ENCODE measurements at places on chromosomes 2 and 18. TPM values are rescaled to one million over a fixed set of nuclear protein-coding genes. Genes with fewer than 3 reads are reported as not detected.
A peak's percentile ranks its signal among the peaks of the same experiment; 100 is the strongest.

POMC gene
- total RNA-seq = 0.39 TPM

VWC2L gene
- total RNA-seq = not detected

B3GNT2 gene
- 27.8 TPM for total RNA-seq

SRD5A2 gene
- not detected for total RNA-seq

GRCh38 chr18:58223717-58224424, 179.8 kb downstream of the NEDD4L start:
- DNase-seq = peak; percentile 90

DNA sequence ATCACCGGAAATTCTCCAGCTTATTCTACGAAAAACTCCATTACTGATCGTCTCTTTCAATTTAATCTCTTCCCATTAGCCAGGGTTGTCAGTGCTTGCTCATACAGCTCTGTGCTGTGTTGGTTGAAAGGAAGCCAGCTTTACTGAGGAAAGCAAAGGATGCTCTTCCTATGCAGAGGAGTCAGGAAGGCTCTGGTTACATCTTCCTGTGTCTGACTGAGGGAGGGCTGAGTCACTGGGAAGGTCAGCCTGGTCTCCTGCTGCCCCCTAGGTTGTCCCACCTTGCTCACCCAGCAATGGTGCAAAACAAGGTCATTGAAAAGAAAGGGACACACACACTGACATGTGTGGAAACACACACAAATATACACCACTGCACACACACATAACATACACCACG, 975.6 kb downstream of the DCDC2C start:
- DNase-seq = no peak

DNA sequence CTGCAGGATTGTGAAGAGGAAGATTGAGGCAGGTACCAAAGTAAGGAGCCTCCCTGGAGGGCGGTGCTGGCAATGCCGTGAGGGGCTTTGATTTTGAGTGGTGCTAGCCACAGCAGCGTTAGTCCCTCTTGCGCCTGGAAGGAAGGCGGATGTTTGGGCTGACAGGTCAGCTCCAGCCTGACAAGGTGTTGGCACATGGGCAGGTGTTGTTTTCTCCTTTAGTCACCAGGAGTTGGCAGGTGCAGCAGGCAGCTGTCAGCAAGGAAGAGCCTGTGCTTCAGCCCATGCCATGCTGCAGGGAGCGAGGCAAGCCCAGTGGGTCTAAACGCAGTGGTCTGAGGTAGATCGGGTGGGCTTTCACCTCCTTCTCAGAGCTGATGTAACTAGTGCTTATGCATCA, 8.5 kb downstream of the SEC11C start:
- no peak for DNase-seq

DNA sequence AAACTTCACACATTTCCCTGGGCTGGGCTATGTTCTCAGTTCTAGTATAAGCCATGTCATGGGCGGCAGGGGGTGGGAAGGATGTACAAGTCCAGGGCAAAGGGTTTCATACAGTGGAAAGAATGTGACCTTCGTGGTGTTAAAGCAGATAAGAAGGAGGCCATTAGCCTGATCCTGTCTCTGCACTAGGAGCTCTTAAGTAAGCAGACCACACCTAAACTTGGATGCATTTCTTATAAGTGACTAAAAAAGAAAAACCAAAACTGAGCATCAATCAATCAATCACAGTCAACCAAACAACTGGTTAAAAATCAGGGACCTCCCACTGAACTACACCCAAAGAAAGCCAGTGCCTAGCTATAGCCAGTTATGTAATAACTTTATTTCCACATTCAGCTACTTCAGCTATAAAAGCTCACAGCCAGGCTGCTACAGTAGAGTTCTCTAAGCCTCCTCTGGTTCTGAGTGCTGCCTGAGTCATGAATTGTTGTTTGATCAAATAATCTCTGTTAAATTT, 46.8 kb upstream of the RIOK3 start:
- DNase-seq = no peak

- DNase-seq = no peak
These were observed 33.0 kb upstream of the ACAA2 start for GRCh38 chr18:49846361-49846662.

DNA sequence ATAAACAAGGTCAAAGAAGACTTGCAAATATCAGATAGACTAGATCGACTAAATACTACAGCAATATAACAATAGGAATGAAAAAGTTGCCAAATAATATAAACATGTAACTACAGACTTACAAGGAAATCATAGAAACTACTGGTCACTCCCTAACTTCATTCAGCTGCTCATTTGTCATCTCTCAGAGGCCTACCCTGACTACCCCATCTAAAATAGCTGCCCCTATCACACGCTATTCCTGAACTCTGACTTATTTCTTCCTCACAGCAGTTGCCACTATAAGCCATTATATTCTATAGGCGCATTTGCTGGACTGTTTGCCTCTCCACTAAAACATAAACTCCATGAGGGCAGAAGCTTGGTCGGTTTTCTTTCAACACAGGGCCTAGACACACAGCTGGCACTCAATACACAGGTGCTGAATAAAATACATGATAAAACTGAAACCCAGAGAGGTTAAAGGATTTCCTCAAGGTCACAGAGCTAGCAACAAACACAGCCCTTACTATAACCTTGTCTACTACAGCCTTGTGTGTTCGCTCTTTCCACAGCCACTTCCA, 1.8 kb downstream of the STRN start:
- peak; percentile 13 for DNase-seq

GRCh38 chr2:222566229-222566628, 89.7 kb downstream of the FARSB start:
- DNase-seq = no peak

DNA sequence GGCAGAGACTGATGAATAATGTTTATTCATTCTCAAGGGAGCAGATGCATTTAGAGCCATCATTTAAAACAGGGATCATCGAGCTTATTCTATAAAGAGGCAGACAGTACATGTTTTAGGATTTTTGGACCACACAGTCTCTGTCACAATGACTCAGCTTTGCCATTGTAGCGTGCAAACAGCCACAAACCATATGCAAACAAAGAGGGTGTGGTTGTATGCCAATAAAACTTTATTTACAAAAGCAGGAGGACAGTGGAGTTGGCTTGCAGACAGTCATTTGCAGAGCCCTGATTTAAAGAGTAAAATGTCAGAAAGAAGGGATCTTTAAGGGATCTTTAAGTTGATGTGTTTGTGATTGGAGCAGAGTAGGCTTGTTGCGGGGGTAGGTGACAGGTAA, 51.5 kb downstream of the SMIM21 start:
- DNase-seq = no peak

GRCh38 chr18:59932401-59932800, 32.6 kb downstream of the PMAIP1 start:
- DNase-seq = no peak

DNA sequence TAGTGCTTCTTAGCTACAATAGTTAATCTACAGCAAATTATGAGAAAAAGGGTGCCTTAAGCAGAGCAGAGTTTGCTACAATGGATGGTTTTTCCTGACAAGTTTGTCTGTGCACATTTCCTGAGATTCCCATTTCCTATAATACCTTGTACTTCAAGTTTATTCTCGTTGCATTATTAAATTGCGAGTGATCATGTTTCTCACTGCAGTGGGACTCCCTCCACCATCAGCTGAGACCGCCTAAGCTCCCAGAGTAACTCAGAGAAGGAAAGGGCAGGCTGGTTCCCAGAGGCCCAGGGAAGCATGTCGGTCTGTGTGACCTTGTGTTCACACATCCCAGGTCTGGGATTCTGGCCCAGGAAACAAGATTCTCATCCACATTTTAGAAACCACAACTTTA, 162.1 kb downstream of the ARL4C start:
- DNase-seq = no peak

DNA sequence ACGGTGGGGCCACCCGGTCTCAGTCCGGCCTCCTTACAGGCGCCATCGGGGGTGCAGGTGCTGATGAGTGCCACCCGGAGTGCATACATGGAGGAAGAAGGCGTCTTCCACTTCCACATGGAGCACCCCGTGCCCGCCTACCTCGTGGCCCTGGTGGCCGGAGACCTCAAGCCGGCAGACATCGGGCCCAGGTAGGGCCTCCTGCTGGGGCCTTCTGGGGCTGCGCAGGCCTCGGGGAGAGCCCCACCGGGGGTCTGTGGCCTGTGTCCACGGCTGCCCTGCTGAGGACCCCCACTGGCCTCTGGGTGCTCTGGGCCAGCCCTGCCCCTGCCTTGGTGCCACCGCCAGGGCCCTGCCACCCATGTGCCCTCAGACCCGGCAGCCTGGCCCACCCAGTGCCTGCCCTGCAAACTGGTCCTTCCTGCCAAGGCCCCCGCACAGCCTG, 4.8 kb downstream of the RNPEPL1 start:
- no peak for DNase-seq

- DNase-seq = peak; percentile 97
These were observed at the start of gene DQX1 for GRCh38 chr2:74525717-74526648. TSS of gene DQX1 (minus strand) at chr2:74526231. CDS start at chr2:74525729, 502 bp downstream.

- DNase-seq = no peak
These were observed 498.3 kb downstream of the RIT2 start for GRCh38 chr18:42617221-42617620.

DNA sequence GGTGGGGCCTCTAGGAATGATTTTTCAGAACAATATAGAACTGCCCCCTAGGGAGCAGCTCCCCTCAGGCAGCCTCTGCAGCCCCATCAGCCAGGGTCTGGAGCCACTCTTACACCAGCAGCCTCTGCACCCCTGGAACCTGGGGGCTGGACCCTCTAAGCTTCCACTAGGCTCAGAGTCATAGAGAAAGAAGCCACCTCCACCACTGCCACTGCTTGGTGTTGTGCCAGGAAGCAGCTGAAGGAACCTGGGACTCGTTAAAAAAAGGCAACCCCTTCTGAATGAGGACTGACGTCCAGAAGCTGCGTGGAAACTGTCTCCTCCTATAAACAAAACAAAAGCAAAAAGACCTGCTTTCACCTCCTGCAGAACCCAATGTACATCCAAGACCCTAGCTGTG, 98.1 kb upstream of the HS6ST1 start:
- DNase-seq = no peak

- peak; percentile 72 for DNase-seq
These were observed 6.3 kb upstream of the SPP2 start for GRCh38 chr2:234044157-234044556.

DNA sequence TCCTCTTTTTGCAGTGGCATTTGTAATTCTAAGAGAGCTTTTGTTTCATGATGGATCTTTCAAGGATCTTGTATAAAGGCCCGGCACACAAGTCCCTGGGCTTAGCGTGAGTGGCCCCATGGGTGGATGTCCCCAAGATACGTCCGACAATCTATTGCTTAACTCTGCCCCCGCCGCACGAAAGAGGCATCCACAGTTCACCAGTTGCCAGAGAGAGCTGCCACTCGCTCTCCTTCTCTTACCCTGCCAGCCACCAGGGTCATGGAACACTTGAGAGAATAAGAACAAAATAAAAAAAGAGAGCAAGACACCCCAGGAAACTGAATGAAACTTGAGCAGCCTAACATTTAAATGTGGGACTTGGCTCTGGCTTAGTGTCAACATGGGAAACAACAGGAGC, 92.3 kb downstream of the CTAGE1 start:
- no peak for DNase-seq

DNA sequence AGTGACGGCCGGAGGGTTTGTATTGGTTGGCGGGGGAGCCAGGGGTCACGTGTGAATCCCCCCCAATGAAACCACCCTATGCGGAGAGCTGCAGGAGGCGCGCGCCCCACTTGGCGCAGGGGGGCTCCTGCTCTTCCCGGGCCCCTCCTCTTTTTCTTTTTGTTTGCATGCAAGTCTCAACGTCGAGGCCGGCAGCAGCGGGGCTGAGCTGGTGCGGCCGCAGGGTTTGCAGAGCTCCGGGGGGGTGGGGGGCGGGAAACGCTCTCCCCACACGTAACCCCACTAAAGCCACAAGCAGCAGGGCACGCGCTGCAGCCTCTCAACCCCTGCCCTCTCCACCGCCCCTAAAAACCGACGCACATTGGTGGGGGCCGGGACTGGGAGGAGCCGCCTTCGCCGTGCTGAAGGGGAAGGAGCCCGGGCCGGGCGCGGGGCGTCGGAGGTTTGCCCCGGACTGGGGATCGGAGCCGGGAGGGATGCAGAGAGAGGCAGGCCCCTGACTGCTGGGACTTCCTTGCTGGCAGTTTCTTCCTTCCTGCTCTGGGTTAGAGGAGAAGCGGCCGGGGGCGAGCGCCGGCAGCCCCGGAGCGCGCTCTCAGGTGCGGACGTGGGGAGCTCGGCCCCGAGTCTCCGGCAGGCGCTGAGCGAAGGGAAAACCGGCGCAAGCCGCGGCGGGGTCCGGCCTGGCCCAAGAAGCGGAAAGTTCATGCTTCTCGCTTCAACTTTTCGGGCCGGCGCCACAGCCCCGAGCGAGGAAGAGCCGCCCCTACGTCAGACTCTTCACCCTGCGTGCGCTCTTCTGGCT, 864 bp downstream of the LBH start:
- no peak for DNase-seq

GRCh38 chr2:209191139-209191538, 232.7 kb upstream of the MAP2 start:
- peak; percentile 55 for DNase-seq

- no peak for DNase-seq
These were observed 83.8 kb downstream of the NCK2 start for GRCh38 chr2:105828558-105828957.

GRCh38 chr18:39232490-39232889, 1666.9 kb upstream of the CELF4 start:
- no peak for DNase-seq

DNA sequence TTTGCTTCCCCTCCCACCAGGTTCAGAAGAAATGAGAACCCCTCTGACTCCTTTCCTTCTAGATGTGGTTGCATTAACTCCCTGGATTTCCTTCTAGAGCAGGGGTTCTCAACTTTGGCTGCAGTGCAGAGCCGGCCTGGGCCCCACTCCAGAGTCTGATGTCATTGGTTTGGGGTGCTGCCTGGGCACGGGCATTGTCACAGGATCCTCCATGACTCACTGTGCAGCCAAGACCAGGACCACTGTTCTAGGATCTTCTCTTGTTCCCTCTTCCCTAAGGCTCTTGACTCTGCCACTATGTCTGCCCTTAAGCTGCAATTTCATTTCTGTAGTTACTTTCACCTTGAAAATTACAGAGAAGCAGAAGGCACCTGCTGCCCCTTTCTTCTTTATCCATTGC, 31.8 kb downstream of the TBC1D8 start:
- no peak for DNase-seq

GRCh38 chr2:63853527-63854310, 12.0 kb downstream of the UGP2 start:
- DNase-seq = no peak

DNA sequence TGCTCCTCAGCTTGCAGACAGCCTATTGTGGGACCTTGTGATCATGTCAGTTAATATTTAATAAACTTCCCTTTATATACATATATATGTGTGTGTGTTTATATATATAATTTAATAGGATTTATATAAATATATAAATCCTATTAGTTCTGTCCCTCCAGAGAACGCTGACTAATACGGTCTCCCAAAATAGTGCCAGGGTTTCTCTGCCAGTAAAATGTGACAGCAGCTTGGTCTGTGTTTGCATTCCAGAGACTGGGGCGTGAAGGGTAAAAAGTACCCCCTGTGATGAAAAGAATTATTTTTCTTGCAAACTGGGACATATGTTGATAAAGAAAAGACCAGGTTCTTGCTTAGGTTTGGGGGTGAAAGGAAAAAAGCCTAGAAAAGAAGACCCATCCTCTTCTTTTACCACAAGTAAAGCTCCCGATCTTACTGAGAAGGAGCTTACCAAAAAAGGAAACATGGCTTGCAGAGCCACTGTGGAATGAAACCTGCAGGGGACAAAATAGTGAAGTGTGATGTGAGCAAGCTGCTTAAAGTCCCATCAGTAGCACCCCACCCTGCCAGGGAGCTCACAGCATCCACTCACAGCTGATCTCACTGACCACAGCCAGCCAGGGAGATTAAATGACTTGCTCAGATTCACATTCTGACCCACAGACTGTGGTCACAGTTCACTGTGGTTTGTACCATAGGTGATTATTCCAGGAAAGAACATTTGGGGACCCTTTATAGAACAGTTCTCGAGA, 110.9 kb upstream of the RMP24 start:
- no peak for DNase-seq
